ENCODE measurements at places on chromosomes 4 and X.

GRCh38 chrX:40258909-40259308, 161.2 kb upstream of the BCOR start:
- no peak for DNase-seq

GRCh38 chr4:25694466-25694865, 38.8 kb downstream of the SLC34A2 start:
- DNase-seq, result no peak

GRCh38 chr4:138702190-138702824, 313.3 kb upstream of the NOCT start:
- DNase-seq, result no peak

DNA sequence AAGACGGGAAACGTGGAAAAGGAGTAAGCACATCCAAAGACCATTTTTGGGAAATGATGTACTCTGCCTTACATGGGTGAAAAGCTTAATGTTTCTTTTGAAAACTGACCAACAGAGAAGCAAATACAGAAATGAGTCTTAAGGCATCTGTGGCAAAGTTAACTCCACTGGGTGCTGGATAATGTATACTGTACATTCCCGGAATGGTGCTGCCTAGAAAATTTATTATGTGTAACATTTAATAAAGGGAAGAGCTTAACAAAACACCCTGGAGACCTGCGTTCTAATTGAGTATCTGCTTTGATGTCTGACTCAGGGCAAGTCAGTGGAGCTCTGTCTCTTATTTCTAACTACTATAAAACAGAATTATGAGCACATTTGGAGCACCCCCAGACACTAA, 230.2 kb downstream of the MID1 start:
- DNase-seq, result no peak

- DNase-seq, result no peak
These were observed 192.0 kb upstream of the ANK2 start for GRCh38 chr4:112857461-112857860.

DNA sequence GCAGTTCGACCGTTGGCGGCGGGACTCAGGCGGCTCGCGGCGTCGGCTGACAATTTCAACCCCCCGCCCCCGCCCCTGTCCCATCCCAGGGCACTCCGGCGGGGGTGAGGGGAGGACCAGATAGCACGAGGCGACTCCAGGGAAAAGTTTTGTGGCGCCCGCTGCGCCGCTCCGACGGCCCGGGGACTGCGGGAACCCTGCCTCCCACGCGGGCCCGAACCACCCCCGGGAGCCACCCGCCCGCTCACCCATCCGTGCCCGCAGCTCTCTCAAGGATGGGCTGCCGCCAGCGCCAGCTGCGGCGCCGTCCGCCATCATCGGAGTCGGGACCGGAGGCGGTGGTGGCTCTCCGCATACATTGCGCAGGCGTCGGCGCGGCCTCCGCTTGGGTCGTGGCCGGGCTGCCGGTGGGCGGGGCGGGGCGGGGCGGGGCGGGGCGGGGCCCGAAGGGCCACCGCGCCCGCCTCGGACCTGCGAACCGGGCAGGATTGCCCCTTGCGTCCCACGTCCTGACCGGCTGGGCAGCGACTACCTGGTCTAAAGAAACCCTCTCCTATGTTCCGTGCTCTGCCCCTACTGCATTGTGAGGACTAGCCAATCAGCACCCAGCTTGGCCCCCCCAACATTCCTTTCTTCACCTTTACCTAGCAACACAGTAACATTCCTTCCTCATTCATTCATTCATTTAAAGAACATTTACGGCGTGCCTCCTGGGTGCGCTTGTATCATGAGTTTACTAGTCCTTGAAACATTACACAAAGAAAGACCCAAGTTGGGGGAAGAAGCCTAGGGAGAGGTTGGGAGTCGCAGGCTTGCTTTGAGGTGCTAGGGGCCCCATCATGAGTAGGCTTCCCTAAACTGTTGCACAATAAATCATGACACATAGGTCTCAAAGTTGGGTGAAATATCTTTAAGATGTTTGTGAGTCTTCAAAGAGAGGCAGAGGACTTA, at the start of gene MAP7D3:
Gene MAP7D3 (minus strand): TSS at position 360 of the 951 bp plus-strand sequence. CDS start 42 bp downstream, at position 318.
- DNase-seq, result peak; percentile 18

GRCh38 chr4:5527211-5527610, 181.1 kb downstream of the EVC2 start:
- no peak for DNase-seq

DNA sequence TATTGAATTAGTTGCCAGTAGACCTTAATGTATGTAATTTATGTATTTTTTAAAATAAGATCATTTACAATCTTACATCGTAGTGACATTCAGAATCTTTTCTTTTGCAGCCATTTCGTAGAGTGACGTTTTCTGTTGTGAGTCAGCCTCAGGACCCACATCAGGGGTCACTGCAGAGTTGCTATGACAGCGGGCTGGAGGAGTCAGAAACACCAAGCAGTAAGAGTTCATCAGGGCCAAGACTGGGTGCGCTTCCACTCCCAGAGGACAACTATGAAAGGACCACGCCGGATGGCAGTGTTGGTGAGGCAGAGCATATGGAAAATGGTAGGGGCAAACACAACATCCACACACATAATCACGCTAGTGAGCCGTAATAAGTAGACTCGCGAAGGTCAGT, 199.9 kb downstream of the PCDH7 start:
- DNase-seq, result no peak

GRCh38 chrX:82384401-82384800, 1123.7 kb upstream of the POU3F4 start:
- no peak for DNase-seq

DNA sequence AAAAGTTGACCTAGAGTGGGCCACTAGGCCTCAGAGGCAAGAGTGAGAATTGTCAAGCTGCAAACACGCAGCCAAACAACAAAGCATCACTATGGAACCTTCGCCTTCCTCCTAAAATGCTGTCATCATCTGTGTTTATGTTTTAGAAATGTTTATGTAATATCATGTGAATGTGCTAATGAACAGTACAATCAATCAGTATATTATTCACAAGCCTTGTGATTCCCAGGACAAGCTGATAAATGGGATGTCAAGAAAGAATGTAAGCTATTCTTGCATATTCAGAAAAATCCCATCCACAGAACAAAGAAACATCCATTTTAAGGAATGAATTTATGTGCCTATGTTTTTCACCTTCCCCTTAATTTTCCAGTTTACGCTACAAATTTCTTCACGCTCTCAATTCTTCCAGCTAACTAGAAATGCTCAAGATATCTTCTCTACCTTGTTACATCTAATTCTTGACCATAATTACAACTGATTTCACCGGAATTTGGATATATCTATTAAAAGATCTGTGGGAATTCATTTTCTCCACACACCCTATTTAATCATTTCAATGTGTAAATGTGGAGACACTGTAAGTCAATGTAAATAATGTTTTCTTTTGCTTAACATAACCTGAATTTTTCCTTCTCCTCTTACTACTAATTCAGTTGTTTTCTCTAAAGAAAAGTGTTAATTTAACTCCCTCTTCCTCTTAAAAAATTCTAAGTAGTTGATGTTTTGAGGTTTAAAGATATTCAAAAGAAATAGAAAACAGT, 65.5 kb downstream of the LEF1 start:
- no peak for DNase-seq

GRCh38 chr4:1772853-1773538, 20.1 kb upstream of the FGFR3 start:
- DNase-seq, result no peak

- no peak for DNase-seq
These were observed 2.1 kb upstream of the PCDH7 start for GRCh38 chr4:30718021-30718542.

- DNase-seq, result no peak
These were observed 239.3 kb downstream of the RPA4 start for GRCh38 chrX:97123001-97123400.

GRCh38 chrX:150229030-150229429, 134.1 kb upstream of the MAMLD1 start:
- no peak for DNase-seq

DNA sequence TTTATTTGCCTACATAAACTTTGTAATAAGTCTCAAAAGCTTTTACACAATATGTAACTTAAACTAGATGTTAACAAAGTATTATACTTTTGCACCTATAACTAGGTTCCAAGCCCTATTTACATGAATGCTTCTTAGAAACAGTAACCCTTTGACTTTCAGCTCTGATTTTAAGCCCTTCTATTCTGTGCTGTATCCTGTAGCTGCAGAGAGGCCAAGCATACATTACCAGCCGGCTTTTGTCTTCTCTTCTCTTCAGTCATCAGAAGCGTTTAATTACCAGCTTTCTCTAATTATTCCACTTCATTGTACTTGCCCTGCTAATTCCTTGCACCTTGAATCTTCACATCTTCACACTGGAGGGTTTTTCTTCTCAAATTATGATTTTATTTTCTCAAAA, 403.1 kb downstream of the PDGFC start:
- DNase-seq, result no peak

DNA sequence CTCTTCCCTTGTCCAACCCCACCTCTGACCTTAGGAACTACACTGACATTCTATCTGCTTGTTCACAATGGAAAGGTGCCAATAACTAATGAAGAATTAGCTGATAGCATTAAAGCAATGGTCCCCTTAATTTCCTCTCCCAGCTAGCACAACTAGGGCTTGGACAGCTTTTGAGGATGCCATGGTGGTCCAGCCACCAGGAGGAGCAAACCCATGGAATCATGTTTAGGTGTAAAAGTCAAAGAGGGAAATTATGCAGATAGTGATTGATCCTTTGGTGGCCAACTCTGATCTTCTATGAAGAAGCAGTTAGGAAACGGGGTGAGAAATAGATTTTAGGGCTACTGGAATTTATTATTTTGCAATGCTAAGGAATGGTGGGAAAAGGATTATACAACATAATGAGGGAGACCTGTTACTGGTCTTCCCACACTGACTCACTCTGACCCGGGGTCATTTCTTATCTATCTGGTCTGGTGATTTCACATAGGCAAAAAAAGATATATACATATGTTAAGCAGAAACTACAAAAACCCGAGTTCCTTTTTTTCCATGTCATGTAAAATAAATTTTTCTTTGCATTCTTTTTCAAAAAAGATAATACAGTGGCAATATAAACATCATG, 45.8 kb upstream of the FBXW7 start:
- DNase-seq, result no peak

GRCh38 chr4:10069075-10069642, 47.4 kb downstream of the WDR1 start:
- no peak for DNase-seq

- DNase-seq, result no peak
These were observed 295.6 kb downstream of the SH2D1A start for GRCh38 chrX:124641737-124642491.

DNA sequence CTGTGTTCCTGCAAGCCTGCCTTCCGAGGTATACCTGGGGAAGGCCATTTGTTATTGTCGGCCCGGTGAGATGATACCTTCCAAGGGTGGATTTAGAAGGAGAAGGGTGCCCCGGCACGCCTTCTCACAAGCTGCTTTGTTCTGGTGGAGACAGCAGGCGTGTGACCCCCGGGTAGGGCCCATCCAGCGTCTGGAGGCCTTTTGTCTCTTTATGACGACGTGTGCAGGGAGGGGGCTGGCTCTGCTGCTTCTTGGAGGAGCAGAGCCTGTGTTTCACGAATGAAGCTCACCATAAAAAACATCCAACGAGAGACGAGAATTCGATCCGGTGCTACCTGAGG, 45.3 kb downstream of the SHOX start:
- no peak for DNase-seq

DNA sequence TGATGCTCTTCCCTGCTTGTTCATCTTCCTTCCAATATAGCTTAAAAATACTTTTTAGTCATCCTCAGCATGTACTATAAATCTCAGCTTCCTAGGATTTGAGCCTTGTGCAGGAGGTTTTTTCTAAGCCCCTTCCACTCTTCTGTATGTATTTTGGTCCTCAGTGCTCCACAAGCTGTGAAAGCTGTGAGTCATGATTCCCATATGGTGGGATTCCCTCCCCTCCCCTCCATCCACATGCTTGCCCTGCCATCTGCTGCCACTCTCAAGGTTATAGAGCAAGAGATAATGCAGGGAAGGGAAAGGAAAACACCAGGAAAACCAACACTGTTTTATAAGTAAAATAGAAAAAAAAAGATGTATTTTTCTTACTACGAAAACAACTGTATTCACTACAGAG, 58.5 kb upstream of the AP1S2 start:
- DNase-seq, result no peak

- DNase-seq, result no peak
These were observed 253.5 kb downstream of the PCDH10 start for GRCh38 chr4:133402616-133403015.

- no peak for DNase-seq
These were observed 4.0 kb downstream of the TCEAL8 start for GRCh38 chrX:103250977-103251376.

DNA sequence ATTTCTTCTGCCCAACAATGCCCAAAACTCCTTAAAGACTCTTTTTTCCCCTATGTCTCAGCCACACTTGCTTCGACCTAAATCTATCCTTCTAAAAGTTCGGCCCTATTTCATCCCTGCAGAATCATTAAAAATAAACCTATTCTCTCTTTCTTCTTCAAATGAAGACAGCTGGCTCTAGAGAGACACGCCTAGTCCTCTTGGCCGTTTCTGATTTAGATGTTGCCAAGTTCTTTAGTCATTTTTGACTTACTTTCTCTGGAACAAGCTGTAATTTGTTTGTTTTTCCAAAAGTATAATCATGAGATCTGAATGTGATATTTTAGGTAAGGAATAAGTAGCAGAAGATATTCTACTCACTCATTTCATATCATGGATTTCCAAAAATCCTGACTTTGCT, 211.6 kb downstream of the CENPC start:
- DNase-seq, result no peak

- DNase-seq, result no peak
These were observed 56.0 kb downstream of the NCAPG start for GRCh38 chr4:17866810-17867209.

- DNase-seq, result no peak
These were observed 5.7 kb downstream of the ELK1 start for GRCh38 chrX:47644557-47645091.

GRCh38 chrX:121216641-121217374, 169.4 kb downstream of the GLUD2 start:
- no peak for DNase-seq

DNA sequence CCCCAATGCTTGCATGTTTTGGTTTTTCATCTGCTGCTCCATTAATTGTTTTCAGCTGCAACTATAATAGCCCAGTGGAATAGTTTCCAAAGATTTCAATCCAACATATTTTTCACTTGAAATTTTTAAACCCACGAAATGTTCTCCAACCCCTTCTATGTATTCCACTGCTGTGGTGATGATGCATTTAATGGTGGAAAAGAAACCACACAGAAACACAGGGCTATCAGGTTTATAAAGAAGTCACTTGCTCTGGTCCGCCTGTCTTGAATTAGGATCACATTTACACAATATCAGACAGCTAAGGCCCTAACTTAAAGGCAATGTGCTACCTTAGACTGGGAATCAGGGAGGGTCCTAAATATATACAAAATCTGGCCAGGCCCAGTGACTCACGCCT, 35.0 kb downstream of the OPHN1 start:
- no peak for DNase-seq

DNA sequence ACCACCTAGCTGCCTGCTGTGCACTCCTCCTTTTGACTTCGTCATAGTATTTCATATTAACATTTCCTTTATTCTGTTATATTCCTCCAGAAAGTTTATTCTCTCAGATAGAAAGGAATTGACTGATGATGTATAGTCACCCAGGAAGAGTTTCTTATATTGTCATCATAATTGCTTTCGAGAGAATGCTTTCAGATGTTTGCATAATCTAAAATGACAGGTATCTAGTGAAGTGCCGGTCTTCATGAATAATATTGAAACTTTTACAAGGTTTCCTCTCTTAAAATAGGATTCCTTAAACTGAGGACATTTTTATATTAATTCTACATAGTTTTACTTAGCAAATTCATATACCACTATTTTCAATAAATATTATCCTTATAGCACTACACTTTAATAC, 10.1 kb downstream of the SEC24D start:
- no peak for DNase-seq
